ENCODE measurements at places on chromosomes 2 and 18. TPM values are rescaled to one million over a fixed set of nuclear protein-coding genes. Genes with fewer than 3 reads are reported as not detected.

- DNase-seq = no peak
Observed at GRCh38 chr2:556485-556884, 120.7 kb downstream of the TMEM18 start.

- no peak for DNase-seq
Observed at GRCh38 chr2:230414302-230414701, 1.7 kb upstream of the SP100 start.

DNA sequence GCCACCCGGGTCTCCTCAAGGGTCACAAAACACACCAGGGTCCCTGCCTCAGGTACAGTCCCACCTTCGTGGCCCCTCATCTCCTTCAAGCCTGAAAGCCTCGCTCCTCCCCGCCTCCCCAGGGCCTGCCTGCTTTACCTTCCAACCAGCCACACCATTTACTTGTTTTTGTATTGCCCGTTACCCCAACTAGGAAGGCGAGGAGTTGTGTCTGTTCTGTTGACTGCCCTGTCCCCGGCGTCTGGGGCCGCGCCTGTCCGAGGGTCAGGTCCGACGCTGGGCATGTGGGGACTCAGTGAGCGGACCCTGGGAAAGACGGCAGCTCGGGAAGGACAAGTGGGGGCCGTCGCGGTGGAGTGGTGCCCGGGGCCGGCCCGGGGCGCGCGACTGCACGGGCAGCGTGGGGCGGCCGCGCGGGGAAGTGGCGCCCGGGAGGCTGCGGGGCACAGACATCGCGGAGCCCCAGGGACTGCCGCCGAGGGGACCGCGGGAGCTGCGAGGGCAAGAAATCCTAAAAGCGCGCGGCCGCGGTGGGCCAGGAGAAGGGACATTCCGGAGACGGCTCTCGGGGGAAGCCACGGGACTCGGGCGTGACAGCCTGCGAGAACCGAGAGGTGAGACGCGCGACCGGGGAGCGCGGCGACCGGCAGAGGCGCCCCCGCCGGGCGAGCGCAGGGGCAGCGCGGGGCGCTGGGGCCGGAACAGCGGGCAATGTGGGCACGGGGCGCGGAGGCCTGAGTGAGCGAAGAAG lies 797 bp upstream of the GRHL1 start:
- peak; percentile 73 for DNase-seq

- no peak for DNase-seq
Observed at GRCh38 chr18:60585670-60586069, 213.1 kb upstream of the MC4R start.

- no peak for DNase-seq
Observed at GRCh38 chr18:54612237-54612636, 21.2 kb downstream of the DYNAP start.

GRCh38 chr18:28062443-28062842 lies 114.5 kb downstream of the CDH2 start:
- no peak for DNase-seq

DNA sequence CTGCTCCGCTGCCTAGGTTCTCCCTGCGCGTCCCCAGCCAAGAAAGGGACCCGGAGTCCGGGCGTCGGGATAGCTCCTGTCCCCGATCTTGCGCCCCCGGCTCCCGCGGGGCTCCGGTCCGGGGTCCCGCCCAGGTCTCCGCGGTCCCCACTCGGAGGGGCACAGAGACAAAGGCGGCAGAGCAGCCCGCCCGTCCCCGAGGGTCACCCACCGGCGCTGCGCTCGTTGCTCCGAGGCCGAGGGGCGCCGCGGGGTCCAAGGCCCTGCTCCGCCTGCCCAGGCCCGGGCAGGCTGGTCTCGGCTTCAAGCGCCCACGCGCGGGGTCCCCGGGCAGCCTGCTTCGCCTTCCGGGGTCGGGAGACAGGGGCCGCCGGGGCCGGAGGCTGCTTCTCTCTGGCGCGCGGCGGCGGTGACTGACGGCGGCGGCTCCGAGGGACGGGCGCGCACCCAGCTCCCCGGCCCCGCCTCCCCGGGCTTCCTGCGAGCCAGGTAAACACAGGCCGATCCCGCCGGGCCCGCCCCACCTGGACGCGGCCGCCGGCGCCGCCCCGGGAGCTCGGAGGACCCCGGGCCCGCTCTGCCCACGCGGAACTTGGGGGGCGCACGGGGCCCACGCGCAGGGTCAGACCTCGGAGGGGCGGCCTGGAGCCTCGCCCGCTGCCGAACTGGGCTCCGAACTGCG lies at the start of gene MBP:
Gene MBP (minus strand): TSS at position 415 of the 682 bp plus-strand sequence. CDS start 27,522 bp downstream, outside the sequence.
- peak; percentile 92 for DNase-seq

- DNase-seq = no peak
Observed at GRCh38 chr2:16156411-16156810, 216.1 kb downstream of the MYCN start.

DNA sequence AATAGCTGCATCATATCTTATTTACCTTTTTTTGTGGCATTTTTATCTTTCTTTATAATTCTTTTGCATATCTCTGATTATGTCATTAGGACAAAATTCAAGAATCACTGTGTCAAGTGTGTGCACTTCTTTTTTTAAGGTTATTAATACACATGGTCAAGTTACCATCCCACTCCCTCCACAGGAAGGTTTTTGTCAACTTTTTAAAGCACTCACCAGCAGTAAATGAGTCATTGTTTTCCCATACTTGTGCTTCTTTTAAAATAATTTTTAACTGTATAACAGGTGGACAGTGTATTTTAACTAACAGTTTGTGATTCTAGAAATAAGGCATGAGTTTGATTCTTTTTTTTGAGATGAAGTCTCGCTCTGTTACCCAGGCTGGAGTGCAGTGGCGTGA lies 45.7 kb upstream of the FAM171B start:
- no peak for DNase-seq

GRCh38 chr18:63105636-63106316 lies 213.8 kb downstream of the BCL2 start:
- no peak for DNase-seq

DNA sequence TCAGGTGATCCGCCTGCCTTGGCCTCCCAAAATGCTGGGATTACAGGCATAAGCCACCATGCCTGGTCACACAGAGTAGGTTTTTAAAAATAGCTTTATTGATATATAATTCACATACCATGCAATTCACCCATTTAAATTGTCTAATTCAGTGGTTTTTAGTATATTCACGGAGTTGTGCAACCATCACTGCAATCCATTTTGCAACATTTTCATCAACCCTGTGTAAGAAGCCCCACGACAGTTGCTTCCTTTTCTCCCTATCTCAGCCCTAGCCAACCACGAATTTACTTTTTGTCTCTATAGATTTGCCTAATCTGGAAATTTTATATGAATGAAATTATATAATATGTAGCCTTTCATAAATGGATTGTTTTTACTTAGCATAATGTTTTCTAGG lies 266.4 kb downstream of the NAPG start:
- DNase-seq = no peak

DNA sequence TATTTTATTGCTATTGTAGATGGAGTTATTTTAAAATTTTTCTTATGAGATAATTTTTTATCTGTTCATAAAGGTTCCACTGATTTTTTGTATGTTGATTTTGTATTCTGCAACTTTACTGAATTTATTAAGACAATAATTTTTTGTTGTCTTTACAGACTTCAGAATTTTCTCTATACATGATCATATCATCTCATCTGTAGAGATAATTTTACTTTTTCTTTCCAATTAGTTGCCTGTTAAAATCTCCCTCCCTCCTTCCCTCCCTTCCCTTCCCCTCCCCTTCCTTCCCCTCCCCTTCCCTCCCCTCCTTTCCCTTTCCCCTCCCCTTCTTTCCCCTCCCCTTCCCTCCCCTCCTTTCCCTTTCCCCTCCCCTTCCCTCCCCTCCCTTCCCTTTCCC lies 378.1 kb downstream of the SOCS6 start:
- no peak for DNase-seq

DNA sequence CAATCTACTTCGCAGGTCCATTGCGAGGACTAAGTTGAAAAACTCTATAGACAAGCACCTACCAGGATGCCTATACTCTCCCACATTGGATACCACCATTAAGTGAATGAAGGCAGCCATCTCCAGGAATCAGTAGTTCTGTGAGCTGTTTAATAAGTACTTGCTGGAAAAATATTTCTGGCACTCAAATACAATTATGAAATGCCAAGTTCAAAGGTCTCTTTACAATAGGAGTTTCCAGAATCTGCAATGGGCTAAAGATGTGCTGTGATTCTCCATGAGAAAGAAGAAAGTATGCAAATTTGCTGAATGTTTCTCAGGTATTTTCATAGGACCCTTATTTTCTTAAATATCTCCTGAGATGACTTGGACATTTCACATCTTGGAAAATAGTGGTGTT lies 103.0 kb downstream of the AP1S3 start:
- DNase-seq = no peak

GRCh38 chr18:21264651-21265050 lies 22.6 kb downstream of the GREB1L start:
- DNase-seq = no peak

DNA sequence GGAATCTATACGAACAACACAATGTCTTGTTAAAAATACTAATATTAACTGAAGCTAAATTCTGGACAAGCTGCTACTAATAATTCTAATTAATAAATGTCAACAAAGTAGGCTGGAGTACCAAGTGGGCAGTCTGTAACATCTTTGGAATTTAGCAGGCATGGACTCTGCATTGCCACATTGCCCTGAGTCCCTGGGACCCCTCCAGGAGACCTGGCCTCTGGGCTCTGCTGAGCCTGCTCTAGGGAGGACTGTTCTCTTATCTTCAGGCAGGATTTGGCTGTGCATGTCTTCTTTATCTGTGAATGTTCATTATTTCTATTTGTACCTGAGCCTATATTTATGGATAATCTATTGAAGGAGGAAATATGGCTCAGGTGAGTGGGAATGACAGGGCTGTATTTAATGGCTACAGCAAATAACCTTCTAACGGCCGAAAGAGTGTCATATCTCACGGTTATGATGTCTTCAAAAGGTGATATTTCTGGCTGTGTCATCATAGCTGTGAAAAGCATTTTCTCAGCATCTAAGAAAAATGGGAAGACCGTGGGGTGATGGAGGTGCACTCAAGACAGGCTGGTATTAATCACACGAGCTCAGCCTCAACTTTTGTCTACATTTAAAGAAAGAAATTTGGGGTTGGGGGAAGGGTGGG lies 28.6 kb upstream of the SETBP1 start:
- peak; percentile 62 for DNase-seq

DNA sequence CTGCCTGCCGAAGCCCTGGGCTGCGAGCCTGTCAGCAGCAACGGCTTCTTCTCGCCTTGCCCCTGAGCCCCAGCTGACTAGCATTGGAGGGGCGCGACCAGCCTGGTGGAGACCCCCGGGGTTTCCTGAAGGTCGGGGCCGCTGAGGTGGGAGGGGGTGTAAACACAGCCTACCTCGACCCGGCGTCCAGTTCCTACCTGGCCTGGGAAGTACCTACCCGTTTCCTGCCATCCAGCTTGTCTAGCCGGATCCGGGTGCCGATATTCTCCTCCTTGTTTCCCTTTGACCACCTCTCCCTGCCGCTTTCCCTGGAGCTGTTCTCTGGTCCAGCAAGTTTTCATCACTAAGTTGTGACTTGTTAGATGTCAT lies 511 bp downstream of the MOB4 start:
- no peak for DNase-seq

DNA sequence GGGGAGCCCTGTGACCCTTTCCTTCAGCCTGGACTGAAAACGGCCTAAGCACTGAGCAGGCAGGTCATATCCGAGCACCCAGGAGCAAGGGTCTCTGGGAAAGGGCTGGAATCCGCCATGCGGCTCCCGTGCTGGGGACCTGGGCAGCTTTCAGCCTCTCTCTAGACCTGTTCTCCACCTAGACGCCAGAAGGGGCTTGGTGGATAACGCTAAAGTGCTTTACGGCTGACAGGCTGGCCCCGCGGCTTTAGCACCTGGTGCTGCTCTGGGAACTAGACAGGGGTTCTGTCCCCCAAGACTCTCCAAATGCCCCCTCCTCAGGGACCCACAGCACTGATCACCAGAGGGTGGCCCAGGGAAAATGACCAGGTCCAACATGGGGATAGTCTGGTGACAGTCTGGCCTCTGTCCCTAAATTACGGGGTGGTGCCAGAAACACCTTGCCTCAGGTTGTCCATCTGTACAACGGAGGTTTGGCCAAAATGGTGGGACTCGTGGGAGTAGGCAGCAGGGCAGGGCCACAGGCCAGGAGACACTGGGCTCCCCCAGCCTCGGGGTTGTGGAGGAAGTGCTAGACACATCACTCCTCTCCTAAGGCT lies 13.0 kb downstream of the SDC1 start:
- DNase-seq = no peak

DNA sequence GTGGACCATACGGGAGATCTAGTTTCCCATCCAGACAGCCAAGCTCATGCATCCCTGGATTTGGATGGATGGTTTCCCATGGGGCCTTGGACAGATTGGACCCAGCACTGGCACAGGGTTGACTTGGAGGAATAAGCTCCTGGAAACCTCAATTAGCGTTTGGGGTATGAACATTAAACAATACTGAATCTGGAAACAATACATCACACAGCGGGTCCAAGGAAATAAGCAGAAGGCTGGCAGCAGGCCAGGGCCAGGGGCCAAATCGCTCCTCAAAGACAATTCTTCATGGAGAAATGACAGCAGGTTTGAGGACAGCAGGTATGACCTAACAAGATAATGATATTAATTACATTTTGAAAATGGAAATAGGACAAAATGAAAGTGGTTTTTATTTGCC lies 540.6 kb downstream of the RIT2 start:
- no peak for DNase-seq

GRCh38 chr2:131039908-131040660 lies 53.2 kb downstream of the FAM168B start:
- peak; percentile 44 for DNase-seq

DNA sequence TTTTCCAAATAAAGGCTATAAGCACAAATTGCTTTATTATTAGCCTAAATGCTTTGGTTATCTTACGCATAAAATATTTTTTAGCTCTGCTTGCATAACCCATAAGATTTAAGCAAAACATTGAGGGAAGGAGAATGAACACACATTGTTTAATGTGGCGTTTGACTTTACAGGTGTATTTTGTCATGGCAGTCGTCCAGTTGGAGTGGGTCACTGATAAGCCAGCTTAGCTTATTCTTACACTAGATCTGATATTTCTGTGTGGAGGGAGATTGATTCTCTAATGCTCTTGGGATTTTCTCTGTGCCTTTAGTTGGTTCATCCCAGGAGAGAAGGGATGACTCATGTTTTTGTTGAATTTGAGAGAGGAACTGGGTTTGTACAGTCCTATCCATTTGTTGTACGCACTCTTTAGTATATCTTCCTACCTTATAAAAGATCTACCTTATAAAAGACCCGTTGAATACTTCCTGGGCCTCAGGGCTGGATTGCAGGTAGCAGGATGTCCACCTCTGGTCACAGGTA lies 47.5 kb upstream of the ACYP2 start:
- DNase-seq = no peak

The DTNA gene
- total RNA-seq = 51.6 TPM

The TUBA3E gene
- not detected for total RNA-seq

The APCDD1 gene
- 7.5 TPM for total RNA-seq

The ZEB2 gene
- 0.23 TPM for total RNA-seq

The HNMT gene
- 8.4 TPM for total RNA-seq

The PLEKHA3 gene
- 15.8 TPM for total RNA-seq

The PTPRM gene
- 47.2 TPM for total RNA-seq

The FAM237A gene
- total RNA-seq = not detected

The HOXD9 gene
- not detected for total RNA-seq

The NOSTRIN gene
- total RNA-seq = 0.73 TPM

The EVA1A gene
- 2.2 TPM for total RNA-seq

All from endodermal cell (in vitro differentiated cells).